ENCODE measurements at places on chromosomes 5 and 9. TPM values are rescaled to one million over a fixed set of nuclear protein-coding genes. Genes with fewer than 3 reads are reported as not detected.

C9 gene
- total RNA-seq, result not detected

FIBCD1 gene
- total RNA-seq, result 0.03 TPM

RNF180 gene
- not detected for total RNA-seq

PCDHB14 gene
- total RNA-seq, result 0.31 TPM

ANKDD1B gene
- 0.44 TPM for total RNA-seq

SPATA6L gene
- total RNA-seq, result 6.3 TPM

PCDHGB5 gene
- total RNA-seq, result not detected

PAPPA gene
- total RNA-seq, result not detected

RAB3C gene
- total RNA-seq, result not detected

RUFY1 gene
- total RNA-seq, result 41.8 TPM

NR6A1 gene
- total RNA-seq, result 4.7 TPM

BTNL3 gene
- total RNA-seq, result not detected

PCDHB13 gene
- 0.05 TPM for total RNA-seq

NFIB gene
- 29.5 TPM for total RNA-seq

PCDHGB2 gene
- 0.26 TPM for total RNA-seq

PLEKHG4B gene
- not detected for total RNA-seq

LRRC14B gene
- total RNA-seq, result not detected

TRIM36 gene
- 1.0 TPM for total RNA-seq

RFX3 gene
- 4.6 TPM for total RNA-seq

FAM13B gene
- total RNA-seq, result 6.6 TPM

MLANA gene
- not detected for total RNA-seq

CORO2A gene
- total RNA-seq, result 23.6 TPM

Measured in HT-29 (cell line).